ENCODE measurements at places on chromosomes 11 and 22.

- DNase-seq, result no peak
Measured at GRCh38 chr11:68081691-68082090, 39.5 kb downstream of the CHKA start.

DNA sequence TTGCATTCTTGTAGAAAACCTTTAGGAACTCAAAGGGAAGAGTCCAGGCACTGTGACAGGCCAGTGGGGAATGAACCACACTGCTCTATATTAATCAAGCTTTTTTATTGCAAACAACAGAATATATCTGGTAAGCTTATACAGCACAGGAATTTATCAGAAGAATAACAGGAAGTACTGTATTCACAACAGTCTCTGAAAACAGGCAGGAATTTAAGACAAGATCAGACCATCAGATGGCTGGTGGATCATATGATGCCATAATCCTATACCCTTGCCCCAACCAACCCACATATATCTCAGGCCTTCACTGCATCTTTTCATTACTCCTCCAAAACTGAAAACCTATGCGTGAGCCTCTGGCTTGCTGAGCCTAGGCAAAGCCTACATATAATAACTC is 1.0 kb upstream of the HTATIP2 start:
- DNase-seq, result no peak

DNA sequence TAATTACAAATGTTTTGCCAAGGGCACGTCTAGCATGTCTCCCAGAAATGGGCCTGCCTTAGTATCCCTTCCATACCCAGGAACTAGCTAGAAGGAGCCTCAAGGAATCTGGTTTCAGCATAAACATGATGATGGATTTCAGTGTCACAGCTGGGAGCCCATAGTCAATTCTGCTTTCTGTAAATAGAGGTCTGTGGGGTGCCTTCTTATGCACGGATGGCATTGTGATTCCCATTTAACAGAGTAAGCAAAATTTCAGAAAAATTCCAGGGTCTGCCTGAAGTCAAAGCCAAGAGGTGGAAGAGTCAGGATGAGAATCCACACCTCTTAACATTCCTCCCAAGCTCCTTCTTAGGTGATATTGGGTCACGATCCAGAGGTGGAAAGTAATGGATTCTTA is 12.1 kb downstream of the DUSP18 start:
- DNase-seq, result no peak

- DNase-seq, result no peak
Measured at GRCh38 chr11:324156-324555, 3.5 kb upstream of the IFITM3 start.

DNA sequence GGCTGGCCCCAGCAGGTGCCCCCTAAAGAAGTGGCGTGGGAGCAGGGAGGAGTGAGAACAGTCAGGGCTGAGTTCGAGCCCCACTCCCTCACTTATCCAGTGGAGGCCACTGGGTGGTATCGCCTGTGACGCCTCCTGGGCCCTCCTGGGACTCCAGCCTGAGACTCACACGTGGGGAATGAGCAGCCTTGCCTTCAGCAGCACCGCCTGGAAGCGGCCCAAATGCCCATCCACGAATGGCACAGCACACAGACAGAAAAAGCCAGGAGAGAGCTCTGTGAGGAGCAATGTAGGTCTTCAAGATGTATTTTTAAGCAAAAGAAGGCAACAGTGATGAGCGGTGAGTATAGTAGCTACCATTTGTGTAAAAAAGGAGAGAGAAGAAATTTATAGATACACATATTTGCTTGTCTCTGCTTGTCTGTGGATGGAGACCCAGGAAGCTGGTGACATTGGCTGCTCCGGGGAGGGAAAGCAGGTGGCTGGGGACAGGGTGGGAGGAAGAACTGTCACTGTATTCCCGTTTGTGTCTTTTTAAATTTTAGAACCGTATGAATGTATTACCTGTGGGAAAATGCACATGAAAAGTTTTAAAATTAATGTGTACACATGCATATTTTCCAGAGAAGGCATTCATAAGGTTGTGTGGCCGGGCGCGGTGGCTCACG is 13.2 kb downstream of the KCNJ4 start:
- no peak for DNase-seq

- no peak for DNase-seq
Measured at GRCh38 chr11:20102397-20102796, 57.9 kb downstream of the DBX1 start.

DNA sequence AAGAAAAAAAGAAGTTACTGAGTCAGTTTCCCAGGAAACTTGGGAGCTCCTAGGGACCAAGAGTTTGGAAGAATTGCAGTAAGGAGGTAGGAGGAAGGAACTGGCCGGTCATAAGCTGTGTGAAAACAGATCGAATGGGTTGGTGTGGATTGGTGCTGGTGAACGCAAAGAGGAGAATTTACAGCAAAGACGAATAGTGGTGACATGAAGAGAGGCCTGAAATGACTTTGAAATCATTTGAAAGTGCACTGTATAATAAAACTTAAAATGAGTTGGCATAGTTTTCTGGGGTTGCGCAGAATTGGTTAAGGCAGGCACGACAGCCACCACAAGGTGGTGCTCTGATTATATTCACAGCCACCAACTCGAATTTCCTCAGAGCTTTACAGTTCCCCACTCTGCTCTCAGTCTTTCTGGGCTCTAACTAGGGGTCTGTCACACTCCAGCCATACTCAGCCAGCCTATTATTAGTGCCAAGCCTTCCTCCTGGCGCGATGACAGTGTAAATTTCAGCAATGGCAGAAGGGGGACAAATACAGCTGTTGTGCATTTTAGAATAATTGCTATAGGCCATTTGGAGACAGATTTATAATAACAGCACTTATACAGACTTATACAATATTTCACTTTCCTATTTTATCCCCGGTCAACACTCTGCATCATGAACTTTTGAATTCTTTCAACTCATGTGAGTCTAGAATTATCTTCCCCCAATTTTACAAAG is 8.3 kb upstream of the HTR3B start:
- DNase-seq, result peak; percentile 8

GRCh38 chr11:123892031-123892430 is 6.6 kb upstream of the TMEM225 start:
- DNase-seq, result no peak

GRCh38 chr11:20161230-20161918 is 1.1 kb upstream of the DBX1 start:
- no peak for DNase-seq

GRCh38 chr22:30813936-30814335 is 119.3 kb downstream of the OSBP2 start:
- no peak for DNase-seq

DNA sequence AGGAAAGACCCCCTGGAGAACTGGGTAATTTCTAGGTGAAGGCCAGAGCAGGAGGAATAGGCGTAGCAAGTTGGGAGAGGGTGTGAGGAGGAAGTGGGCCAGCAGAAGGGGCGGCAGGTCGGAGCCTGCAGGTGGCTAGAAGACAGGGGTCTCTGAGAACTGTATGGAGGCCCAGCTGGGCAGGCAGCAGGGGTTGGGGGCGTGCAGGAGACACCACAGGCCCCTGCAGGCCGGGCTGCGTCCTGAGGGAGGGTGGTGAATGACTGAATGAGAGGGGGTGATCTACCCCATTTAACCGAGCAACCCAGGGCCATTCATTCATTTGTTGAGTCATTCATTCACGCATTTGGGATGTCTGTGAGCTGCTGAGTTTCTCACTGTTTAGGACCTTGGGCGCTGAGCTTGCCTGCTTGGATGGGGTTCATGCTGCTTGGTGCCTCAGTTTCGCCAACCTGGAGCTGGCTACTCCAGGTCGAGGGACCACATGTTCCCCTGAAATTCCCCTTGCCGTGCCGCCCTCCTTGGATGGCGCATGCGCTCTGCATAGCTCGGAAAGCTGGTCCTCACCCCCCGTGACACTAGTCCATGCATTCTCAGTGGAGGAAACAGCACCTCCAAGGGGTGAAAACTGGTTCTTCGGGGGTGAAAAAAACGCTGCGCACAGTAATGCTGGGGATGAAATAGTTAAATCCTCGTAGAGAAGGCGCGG is 15.6 kb downstream of the MPPED1 start:
- DNase-seq, result no peak

- DNase-seq, result peak; percentile 84
Measured at GRCh38 chr22:37242395-37242918, 1.6 kb downstream of the RAC2 start.

- DNase-seq, result no peak
Measured at GRCh38 chr11:113551645-113552044, 76.4 kb upstream of the DRD2 start.

GRCh38 chr11:128603752-128604414 is 16.5 kb upstream of the ETS1 start:
- no peak for DNase-seq

- no peak for DNase-seq
Measured at GRCh38 chr22:17788528-17789378, 14.5 kb upstream of the BID start.

DNA sequence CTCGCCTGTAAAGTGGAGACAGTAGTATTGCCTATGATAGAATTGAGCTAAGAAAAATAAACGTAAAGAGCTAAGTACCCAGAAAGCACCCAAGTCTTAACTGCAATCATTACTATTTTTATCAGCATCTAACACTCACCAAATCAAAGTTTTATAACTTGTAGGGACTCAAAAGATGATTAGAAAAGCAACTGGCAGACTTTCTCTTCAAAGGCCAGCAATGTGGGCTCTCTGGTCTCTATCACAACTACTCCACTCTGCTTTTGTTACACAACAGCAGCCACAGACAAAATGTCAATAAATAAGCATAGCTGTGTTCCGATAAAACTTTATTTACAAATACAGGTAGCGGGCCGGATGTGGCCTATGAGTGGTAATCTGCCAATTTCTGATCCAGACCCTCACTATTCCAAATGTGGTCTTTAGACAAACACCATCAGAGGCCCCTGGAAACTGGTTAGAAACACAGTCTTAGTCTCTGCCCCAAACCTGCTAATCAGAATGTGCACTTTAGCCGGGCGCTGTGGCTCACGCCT is 8.2 kb downstream of the TPST2 start:
- DNase-seq, result no peak

- DNase-seq, result no peak
Measured at GRCh38 chr11:112783945-112784322, 177.3 kb upstream of the NCAM1 start.

DNA sequence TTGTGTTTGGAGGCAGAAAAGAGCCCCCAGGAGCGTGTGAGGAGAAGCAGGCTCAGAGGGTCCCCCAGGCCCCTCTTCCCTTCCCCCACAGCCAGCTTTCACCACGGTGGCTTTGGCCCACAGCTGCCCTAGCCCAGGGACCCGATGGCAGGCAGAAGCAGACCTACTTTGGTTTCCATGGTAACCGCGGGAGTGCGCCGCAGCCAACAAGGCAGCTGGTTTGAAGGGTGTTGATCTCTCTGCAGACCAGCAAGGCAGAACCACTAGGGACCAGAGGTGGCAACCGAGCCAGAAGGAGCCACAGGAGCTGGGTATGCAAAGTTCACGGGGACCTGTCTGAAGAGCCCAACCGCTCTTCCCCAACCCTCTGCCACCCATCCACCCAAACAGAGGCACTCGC is 69.4 kb downstream of the BUD13 start:
- DNase-seq, result no peak

- DNase-seq, result no peak
Measured at GRCh38 chr11:40924915-40925314, 534.5 kb downstream of the LRRC4C start.

DNA sequence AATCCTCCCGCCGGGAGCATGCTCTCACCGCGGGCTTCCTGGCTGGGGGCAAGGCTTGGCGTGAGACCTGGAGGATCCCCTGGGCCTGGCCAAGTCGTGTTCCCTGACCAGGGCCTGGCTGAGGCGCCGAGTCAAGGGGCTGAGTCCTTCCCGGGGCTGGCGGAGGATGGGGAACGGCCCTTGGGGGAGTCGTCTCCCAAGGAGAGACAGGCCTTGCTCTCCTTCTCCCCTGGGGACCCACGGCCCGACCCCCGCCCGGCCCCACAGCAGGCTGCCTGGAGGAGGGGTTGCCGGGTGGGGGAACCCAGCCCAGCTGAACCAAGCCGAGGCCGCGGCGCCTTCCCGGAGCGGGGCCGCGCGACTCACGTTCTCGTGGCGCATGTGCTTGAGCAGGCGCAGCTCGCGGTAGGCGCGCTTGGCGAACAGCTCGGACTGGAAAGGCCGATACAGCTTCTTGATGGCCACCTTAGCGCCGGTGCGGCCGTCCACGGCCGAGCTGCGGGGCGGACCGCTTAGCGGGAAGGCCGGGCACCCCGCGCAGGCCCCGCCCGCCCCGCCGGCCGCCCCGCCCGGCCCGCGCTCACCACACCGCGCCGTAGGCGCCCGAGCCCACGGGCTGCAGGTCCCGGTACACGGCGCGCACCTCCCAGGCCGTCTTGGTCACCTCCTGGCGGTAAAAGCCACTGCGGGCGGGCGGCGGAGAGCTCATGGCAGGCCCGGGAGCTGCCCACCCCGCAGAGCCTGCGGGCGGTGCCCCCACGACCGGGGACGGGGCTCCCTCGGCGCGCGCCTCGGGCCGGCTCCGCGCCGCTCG is 475 bp downstream of the MAPK12 start:
- no peak for DNase-seq

GRCh38 chr11:1819074-1819473 is 15.7 kb upstream of the SYT8 start:
- DNase-seq, result no peak

- DNase-seq, result no peak
Measured at GRCh38 chr11:62457478-62457877, 38.6 kb downstream of the SCGB1A1 start.

DNA sequence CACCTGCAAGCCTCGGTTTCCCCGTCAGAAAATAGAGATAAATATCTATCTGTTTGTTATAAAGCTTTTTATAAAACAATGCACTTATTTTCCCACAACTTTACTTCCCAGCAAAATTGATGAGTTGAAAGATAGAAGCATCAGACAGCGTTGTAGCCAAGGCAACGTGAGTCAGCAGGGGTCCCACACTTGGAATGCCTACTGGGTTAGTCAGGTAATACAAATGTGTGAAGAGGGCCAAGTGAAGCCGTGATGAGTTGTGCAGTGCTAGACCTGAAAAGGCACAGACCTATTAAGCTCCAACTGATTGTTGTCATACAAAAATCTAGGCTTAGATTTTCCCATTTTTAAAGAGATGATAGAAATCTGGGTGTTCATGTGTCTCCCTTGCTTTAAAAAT is 118.7 kb downstream of the PGR start:
- DNase-seq, result no peak

DNA sequence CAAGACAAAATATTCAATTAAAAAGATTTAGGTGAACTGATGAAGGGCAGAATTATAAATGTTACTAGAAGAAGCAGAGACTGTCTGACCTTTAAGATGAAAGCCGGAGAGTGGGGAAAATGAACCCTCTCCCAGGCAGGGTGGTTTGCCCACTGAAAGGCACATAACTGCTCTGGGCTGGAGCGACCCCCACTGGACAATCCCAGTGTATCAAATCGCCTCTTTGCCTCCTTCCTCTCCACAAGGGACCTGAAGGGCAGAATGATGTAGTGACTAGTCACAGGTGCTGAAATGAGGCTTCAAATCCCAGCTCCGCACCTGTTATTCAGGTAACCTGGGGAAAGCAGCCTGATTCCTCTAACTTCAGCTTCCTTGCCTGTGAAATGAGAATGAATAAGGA is 69.0 kb downstream of the EFCAB6 start:
- DNase-seq, result no peak

DNA sequence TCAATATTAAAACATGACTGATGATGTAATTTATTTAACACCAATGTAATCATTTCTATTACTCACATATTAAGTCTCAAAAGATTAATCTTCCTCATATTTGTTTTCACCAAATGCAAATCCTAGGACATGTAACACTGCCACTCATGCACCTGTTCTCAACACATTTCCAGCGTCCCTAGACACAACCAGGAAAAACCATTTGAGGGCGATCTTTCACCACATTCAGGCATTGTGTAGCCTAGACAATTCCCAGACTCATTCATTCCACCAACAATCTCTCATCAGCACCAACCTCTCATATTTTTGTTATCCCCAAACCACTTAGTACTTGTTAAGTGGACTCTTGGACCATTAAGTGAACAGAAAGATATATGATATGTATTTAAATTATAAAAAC is 66.1 kb downstream of the SLC36A4 start:
- DNase-seq, result no peak

All from activated T-helper 9 cell treated with anti-CD3 and anti-CD28 coated beads, Interleukin-2, amount 50 U/mL, for 16 hours (primary cell).